ENCODE measurements at places on chromosomes 7 and 10.

GRCh38 chr7:142883571-142884285, 1.8 kb downstream of the TRPV6 start:
- no peak for DNase-seq

GRCh38 chr10:99232360-99232999, 3.2 kb downstream of the HPSE2 start:
- DNase-seq = no peak

DNA sequence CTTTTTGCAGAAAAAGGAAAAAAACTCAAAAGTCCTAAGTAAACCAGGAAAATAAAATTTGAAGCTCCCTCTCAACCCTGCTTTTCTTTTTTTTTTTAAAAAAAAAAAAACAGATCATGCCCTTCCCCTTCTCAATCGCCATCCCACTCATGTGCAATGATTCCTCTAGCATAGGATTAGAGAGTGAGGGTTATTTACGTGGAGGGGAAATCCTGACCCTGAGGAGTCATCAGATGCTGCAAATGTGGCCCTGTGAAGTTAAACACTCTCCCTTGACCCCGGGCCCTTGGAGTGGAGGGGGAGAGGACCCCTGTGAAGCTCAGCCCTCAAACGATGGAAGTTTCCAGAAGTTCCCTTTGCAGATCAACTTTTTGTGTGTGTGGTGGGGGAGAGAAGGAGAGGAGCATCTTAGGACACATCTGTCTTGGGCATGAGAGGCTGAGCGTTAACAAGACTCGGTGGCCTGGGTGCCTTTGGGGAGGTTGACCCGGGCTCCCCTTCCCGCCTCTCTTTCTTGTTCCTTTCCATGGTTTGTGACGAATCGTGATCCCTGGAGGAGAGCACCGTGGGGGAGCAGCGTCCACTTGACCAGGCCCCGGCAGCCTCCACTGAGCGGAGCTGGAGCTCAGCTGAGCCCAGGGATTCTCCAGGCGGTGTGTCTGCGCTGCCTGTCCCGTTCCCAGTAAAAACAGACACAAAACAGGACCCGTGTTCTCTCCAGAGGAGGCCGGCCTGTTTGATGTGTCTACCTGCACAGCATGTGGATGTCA, 1.5 kb upstream of the SHH start:
- no peak for DNase-seq

- DNase-seq = no peak
Measured at GRCh38 chr7:75743455-75743859, 4.7 kb upstream of the HIP1 start.

- DNase-seq = no peak
Measured at GRCh38 chr10:71029411-71029892, 141.1 kb upstream of the PCBD1 start.

DNA sequence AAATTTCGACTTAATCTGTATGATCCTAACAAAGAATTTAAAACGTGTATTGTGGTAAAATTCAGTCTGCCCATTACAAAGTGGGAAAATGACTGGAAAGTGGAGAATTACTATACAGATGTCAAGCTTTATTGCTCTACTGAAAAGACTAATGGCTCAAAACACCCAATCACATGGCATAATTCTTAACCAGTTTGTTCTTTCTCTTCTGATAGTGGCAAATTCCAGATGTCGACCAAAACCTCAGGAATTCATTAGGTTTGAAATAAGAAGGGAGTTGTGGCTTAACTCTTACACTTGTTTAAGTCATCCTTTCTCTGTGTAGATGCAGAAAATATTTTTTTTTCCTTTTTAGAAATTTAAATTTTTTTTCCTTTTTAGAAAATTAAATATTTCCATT, 1254.9 kb upstream of the LRRN3 start:
- DNase-seq = no peak

DNA sequence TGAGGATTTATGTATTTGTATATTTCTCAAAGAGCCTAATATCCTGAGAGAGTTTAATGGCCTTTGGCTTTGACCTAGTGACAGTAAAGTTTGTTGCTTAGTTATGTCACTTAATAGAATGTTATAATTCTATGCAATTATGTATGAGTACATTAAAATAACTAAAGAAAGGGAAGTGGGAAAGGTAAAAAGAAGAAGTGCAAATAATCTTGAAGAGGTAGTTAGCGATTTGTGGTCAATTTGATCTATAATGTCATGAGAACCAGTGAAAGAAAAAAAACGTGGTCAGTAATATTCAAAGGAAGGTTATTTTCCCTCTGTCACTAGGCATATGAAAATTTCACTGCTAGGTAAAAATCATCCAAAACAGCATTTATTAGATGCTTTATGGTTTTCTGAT, 143.4 kb upstream of the LSM8 start:
- DNase-seq = no peak

DNA sequence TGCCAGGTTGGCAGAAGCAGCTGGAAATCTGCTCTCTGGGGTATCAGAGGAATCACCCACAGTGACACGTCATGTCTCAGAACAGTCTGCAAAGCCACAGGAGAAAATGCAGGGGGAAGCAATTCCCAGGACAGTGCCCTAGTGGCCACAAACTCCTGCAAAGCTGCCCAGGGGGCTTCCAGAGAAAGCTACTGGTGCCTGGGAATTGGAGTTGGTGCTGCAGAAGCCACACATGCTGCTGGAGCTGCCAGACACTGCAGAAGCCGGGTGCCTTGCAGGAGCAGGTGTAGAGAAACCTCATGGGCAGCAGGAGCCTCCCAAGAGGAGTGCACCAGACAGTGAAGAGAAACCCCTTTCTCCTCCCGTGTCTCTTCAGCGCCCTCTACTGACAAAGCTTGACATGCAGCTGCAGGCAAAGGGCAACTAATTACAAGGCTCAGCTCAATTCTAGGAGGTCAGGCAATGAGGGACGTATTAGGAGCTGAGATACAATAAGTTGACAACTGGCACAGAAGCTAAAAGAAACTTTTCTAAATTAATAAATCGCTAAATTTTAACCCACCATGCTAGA, 30.2 kb upstream of the NUB1 start:
- no peak for DNase-seq

DNA sequence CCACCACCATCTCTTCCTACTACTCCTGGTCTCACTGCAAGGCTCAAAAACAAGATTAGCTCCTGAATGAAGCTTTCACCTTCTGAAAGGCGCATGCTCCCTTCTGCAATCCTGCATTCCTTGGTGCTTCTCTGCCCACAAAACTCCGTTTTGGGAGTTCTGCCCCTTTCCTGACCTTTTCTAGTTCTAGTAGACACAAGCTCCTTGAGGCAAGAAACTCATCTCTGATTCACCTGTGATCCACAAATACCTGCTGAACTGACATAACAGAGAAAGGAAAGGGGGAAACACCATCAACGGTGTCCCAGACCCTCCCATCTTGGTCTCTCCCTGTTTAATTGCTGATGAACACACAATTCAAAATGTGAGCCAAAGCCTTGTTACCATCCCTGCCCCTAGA, 64.0 kb upstream of the EGR2 start:
- no peak for DNase-seq

GRCh38 chr10:9158675-9159074, 1104.2 kb downstream of the GATA3 start:
- DNase-seq = no peak

- DNase-seq = no peak
Measured at GRCh38 chr10:7484456-7485243, 73.8 kb upstream of the SFMBT2 start.
